ENCODE measurements at places on chromosomes 1 and 21.

- peak; percentile 28 for DNase-seq
Measured at GRCh38 chr1:41917835-41918449, 780 bp downstream of the HIVEP3 start.

DNA sequence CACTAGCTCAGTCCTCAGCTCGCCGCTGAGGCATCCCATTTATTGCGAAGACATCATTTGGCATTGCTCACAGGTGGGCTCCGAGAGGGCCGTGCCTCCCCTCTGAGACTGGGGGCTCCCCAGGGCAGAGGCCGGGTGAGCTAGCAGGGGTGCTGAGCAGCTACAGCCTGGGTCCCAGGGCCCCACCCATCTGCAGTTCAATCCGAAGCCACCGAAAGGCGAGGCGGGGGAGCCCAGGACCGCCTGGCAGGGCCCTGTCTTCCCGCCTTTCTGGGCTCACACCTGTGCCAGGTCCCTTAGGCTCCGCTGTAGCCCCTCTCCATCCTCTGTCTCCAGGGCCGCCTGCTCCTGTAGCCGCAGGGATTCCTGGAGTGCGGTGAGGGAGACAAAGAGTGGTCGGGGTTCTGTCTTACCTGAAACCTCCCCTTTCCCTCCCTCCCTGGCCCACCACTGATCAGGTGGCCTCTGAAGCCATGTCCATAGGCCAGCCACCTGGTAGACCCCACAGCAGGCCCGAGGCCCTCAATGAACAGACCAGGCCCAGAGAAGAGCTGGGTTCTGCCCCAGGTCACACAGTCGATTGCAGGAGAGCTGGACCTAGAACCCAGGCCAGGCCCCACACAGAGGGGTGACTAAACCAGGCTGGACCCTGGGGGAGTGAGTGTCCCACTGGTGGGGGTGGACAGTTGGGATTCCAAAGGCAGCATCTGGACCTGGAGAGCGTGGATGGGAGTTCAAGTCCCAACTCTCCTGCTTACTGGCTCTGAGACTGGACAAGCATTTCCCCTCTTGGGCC, 18.1 kb upstream of the NBPF1 start:
- DNase-seq = no peak

GRCh38 chr1:33332881-33333280, 12.0 kb upstream of the A3GALT2 start:
- DNase-seq = no peak

DNA sequence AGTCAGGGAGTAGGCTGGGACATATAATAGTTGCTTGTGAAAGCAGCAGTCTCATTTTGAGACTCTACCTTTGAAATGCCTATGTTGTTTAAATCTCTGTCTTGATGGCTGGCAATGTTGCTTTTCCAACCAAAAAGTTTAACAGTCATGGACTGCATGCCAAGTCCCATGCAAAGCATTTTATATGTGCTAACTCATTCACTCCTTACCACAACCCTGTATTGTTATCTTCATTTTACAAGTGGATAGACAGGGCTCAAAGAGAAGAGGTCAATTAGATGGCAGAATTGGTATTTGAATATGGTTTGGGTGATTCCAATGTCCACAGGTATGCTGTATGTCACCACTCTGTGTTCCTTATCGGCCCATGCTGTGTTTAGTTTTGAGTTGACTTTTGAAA, 331.4 kb upstream of the USP24 start:
- DNase-seq = no peak

- no peak for DNase-seq
Measured at GRCh38 chr1:146032631-146033219, 11.2 kb upstream of the HJV start.
